ENCODE measurements at places on chromosomes 2 and 18. TPM values are rescaled to one million over a fixed set of nuclear protein-coding genes. Genes with fewer than 3 reads are reported as not detected.

Gene ANKRD53
- total RNA-seq: 0.73 TPM

Gene CYRIA
- total RNA-seq: 10.2 TPM

Gene TFCP2L1
- total RNA-seq: not detected

Gene SDC1
- total RNA-seq: 1.4 TPM

Gene CXCR1
- total RNA-seq: not detected

Gene TET3
- total RNA-seq: 3.3 TPM

Data from mammary microvascular endothelial cell (primary cell).